ENCODE measurements at places on chromosomes 5 and 9.

DNA sequence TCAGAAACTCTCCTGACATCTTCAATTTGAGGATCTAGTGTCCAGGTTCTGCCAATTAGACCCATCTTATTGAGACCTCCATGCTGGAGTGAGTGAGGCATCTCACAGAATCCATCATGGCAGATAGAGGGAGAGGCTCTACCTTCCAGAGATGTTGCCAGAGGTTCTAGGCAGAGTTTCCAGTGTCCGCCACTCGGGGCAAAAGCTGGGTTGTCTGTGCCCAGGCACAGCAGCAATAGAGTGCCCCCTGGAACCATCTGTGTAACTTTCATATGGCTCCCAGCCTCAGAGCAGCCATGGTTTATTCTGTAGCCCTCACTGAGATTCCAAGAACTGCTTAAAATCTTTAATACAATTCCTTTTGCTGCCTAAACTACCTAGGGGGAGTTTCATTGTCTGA is 16.6 kb upstream of the CCDC112 start:
- no peak for DNase-seq

DNA sequence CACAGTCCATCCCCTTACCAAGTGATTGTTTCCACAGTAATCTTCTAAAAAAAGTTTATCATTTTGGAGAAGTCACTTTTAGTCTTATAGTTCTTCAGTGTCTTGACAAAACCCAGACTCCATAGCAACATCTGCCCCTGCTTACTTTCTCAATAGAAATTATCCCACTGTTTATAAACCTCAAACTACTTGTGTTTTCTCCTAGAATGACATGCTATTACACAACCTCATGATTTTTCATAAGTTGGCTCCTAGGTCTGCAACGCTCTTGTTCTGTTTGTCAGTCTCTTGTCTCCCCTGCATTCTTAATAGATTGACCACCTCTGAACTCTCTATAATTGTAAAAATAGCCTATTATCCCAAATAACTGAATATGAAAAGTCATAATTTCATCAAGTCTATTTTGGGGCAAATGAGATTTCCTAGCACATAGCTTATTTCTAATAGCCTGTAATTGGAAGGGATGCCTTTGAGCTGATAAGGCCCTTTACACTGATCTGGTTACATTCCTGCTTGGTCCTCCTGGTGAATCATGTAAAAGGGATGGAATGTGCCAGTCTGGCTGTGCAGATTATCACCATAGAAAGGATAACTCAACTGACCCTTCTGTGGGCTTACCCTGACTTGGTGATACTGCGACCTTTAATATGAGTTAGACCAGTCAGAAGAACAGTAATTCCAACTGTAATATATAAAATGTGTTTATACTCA is 69.6 kb downstream of the CHSY3 start:
- no peak for DNase-seq

DNA sequence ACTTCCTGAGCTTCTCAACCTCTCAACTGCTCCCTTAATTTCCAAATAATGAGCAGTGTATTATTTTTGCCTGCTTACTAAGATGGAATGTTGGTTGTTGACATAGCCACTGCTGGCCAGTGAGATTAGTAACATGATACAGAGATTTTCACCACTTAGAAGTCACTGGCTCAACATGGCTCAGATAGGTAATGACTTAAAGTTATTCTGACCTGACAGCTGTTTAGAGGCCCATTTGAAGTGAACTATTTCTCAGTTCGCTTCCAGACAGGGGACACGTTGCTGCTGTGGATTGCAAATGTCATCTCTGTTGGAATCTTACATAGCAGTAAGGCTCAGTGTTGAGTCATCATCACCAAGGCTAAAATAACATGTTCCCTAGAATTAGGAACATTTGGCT is 490.2 kb downstream of the TLE4 start:
- DNase-seq: no peak

DNA sequence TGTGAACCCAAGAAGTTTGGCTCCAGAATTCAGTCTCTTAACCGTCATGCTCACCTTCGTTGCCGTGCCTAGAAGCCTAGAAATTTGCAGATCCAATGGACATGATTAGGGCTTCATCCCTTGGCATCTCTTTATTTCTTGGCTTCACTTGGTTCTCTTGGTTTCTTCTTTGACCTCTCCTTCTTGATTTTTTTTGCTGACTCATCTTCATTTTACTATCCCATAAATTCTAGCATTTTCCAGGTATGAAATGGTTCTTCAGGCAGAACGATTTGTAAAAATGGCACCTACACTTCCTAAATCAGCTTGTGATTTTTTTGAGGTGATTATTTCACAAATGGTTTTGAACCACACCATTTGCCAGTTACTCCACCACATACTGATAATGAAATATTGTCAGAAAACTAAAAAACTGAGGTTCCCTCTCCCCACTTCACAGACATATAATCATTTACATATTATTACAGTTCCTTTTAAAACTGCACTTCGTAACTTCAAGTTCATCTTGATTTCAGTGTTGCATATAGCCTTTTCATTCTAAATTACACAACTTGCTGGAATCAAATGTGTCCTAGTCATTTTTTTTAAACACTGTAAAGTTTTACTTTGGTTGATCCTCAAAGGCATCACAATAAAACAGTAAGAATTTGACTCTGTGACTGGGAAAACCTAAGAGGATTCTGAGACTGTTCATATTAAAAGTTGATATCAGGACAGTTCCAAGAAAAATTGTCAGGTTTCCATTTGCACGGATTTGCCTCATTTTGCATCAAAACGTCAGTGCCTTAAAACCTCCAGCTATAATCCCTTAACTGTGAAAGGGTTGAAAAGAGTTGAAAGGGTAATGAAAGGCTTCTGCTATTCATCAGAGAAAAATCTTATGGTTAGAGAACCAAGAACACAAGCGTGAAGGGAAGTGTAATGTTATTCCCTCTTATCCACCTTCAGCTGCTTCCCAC is 8.9 kb upstream of the NREP start:
- DNase-seq: no peak

DNA sequence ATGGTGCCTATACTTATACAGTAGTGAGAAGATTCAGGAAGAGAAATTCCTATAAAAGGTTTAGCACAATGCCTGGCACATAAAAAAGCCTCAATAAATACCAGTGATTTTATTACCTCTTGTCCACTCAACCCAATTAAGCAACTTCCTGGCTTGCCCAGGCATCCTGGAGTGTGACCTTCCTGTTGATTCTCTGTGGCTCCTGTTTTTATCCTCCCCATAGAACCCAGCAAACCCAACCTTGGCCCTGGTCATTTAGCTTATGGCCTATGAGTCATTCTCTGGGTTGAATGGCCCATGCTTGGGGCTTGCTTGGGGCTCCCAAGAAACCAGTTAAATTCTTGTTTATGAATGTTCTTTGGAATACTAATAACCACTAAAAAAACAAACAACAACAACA is 21.4 kb upstream of the SPARC start:
- no peak for DNase-seq

GRCh38 chr9:73037613-73038012 is 84.8 kb upstream of the ALDH1A1 start:
- no peak for DNase-seq

- no peak for DNase-seq
Measured at GRCh38 chr9:128231638-128232527, 28.7 kb downstream of the DNM1 start.

- DNase-seq: no peak
Measured at GRCh38 chr5:133340822-133341221, 271.5 kb downstream of the FSTL4 start.

GRCh38 chr5:74042959-74043358 is 417.0 kb downstream of the ARHGEF28 start:
- DNase-seq: no peak

- peak; percentile 13 for DNase-seq
Measured at GRCh38 chr5:153147891-153148623, 342.4 kb upstream of the GRIA1 start.

DNA sequence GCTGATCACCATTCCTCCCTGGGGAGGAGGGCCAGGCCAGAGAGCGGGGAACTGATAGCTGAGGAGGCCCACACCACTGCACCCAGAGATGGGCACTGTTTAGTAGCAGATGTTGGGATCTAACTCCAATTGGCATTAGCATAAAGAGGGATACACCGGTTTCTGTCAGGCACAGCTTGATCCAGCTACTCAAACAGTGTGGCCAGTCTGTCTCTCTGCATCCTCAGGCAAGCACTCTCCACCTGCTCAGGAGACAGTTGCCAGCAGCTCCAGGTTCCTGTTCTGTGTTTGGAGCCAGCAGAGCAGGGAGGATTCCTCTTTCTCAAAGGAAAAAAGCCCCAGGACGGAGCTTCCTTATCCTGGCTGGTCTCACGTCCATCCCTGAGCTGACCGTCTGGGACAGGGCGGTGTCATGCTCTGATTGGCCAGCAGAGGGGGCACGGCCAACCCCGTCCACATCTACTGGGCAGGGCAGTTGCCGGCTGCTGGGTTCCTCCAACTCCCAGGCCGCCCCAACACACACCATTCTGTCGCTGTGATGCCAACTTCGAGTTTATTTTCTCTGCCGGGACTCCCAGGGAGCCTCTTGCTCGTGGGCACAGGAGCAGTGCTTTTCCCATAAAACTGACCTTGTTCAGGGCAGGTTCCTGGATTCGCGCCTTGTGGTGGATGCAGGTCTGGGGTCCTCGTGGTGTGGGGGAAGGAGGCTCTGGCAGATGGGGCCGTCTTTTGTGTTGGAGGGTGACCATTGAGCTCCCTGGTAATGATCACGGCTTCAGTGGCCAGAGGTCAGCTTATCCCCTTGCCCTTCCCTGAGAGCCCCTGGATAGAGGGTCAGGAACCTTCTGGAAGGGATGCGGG is 47.9 kb downstream of the COL5A1 start:
- DNase-seq: no peak

GRCh38 chr5:180637962-180638680 is 11.3 kb downstream of the FLT4 start:
- DNase-seq: no peak

DNA sequence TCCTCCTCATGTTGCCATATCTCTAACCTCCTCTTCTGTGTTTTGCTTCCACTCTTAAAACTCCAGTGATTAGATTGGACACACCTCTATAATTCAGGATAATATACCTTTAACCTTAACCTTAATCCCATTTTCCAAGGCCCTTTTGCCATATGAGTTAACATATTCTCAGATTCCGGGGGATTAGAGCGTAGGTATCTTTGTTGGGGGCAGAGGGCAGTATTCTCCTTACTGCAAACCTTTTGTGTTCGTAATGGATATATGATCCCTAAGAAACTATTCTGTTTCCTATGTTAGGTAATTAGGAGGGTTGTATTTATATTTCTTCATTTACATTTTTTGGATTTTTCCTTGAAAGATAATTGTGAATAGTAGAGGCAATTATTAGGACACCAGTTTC is 99.5 kb downstream of the VPS13A start:
- DNase-seq: no peak

DNA sequence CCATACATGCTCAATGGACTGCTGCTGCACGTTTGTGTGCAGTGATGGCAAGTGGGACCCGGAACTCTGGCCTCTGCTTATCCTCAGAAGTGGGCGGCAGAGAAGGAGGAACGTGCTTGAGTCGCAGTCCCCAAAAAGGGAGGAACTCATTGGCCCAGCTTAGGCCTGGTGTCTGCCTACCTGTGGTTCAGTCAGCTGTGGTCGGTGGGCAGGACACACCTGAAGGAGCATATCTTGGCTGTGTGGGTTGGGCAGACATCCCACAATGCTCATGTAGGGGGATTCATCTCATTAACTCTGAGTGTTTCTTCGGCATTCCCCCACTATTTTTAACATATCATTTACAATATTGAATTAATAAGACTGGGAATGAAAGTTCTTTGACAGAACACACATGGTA is 122.9 kb upstream of the IL12B start:
- DNase-seq: no peak

GRCh38 chr9:89874351-89875321 is 269.8 kb downstream of the GADD45G start:
- DNase-seq: no peak

GRCh38 chr9:38434365-38434764 is 10.1 kb upstream of the IGFBPL1 start:
- DNase-seq: no peak

DNA sequence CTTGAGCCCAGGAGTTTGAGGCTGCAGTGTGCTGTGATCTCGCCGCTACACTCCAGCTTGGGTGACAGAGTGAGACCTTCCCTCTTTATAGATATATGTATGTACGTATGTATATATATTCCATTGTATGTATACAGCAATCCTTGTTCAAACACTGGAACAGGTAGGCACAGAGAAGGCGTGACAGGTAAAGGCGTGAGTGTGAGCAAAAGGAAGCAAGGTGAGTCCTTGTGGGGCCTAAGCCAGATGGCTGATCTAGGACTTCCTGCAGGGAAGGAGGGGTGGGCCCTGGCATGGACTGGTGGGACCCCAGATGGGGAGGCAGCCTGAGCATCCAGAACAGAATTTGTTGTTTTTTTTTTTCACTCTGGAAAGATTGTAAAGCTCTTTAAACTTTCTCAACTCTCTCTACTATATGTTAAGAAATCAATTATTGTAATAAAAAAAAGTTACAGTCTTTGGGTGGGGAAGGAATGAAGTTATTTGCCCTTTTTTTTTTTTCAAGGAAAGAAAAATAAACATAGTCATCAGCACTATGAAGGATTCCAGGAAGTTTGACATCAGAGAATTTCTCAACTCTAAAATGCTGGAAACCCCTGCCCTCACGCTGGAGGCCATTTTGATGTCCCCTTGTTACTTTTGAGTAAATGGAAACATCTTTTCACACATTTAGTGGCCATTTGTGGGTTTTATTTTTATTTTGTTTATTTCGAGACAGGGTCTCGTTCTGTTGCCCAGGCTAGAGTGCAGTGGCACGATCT is 38.9 kb upstream of the STXBP1 start:
- DNase-seq: no peak

- no peak for DNase-seq
Measured at GRCh38 chr5:113093558-113093957, 117.0 kb downstream of the DCP2 start.

- no peak for DNase-seq
Measured at GRCh38 chr9:21556581-21557427, 74.7 kb upstream of the IFNE start.

DNA sequence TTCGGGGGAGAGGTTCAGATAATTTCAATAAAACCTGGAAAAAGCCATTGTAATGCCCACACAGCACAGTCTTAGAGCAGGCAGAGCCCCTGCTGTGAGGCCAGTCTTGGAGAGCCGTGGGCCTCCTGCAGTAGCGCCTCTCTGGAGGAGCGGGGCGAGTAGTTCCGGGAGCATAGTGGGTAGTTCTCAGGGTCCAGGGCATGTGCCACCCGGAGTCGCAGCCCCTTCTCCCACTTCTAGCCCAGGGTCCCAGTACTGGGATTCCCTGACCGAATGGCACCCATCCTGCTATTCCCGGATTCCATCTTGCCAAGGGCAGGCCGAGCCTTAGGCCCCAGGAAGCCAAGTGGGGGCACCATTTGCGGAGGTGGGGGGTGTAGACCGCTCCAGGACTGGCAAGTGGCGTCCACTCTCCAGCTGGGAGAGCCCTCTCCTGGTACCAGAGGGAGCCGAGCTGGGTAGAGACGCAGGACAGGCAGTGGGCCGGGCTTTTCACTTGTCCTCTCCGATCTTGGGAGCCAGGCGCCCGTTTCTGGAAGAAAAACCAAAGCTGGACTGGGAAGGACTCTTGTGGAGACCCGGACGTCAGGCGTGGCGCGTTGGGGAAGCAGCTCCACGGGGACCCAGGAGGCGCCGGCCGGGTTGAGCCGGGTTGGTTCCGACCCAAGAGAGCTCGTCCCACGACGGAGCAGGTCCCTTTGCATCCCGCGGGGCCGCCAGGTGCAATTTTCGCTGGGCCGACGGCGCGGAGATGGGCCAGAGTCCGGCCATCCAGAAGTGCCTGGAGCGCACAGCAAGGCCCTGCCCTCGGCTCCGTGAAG is 12.1 kb downstream of the PROP1 start:
- DNase-seq: no peak
